ENCODE measurements at places on chromosomes 6 and 20. TPM values are rescaled to one million over a fixed set of nuclear protein-coding genes. Genes with fewer than 3 reads are reported as not detected.

The TBC1D32 gene
- total RNA-seq = 3.8 TPM

The PROCR gene
- 124 TPM for total RNA-seq

The KCNG1 gene
- total RNA-seq = 0.70 TPM

The PTK6 gene
- under 0.01 TPM for total RNA-seq

The CYP39A1 gene
- 3.4 TPM for total RNA-seq

The OPRL1 gene
- 5.4 TPM for total RNA-seq

The ISM1 gene
- total RNA-seq = 0.09 TPM

The C2 gene
- not detected for total RNA-seq

The PERP gene
- 24.8 TPM for total RNA-seq

The PLEKHG1 gene
- 42.3 TPM for total RNA-seq

The PPP1R11 gene
- 15.0 TPM for total RNA-seq

The FKBP1C gene
- total RNA-seq = 4.4 TPM

The FAM50B gene
- total RNA-seq = 8.6 TPM
